MV-4-11 (cell line): ENCODE measurements at places on chromosomes 3 and 15.
A peak's percentile ranks its signal among the peaks of the same experiment; 100 is the strongest.

DNA sequence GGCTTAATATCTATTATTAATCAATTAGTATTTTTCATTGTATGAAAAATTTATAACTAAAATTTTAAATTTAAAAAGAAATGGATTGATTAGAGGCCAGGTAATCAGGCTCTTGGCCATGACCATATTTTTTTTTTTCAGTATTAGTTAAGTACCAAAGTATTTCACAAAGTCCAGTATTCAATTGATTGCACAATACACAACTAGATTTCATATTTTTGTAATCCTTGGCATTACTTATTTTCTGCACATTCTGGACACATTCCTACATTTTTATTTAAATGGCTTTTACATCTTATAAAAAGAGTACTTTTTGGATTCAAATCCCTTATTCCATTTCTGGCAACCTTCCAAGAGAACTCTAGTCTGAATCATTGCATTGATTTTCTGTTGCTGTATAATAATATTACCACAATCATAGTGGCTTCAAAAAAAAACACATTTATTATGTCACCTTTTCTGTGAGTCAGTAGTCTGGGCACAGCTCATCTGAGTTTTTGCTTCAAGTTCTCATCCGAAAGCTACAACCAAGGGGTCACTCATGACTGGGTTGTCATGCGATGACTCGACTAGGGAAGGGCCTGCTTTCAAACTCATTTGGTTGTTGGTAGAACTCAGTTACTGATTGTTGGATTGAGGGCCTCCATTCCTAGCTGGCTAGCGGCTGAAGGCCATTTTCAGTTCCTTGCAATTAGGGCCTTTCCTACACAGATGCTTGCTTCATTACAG, 90.7 kb downstream of the CNTN6 start:
- DNase-seq: no peak

DNA sequence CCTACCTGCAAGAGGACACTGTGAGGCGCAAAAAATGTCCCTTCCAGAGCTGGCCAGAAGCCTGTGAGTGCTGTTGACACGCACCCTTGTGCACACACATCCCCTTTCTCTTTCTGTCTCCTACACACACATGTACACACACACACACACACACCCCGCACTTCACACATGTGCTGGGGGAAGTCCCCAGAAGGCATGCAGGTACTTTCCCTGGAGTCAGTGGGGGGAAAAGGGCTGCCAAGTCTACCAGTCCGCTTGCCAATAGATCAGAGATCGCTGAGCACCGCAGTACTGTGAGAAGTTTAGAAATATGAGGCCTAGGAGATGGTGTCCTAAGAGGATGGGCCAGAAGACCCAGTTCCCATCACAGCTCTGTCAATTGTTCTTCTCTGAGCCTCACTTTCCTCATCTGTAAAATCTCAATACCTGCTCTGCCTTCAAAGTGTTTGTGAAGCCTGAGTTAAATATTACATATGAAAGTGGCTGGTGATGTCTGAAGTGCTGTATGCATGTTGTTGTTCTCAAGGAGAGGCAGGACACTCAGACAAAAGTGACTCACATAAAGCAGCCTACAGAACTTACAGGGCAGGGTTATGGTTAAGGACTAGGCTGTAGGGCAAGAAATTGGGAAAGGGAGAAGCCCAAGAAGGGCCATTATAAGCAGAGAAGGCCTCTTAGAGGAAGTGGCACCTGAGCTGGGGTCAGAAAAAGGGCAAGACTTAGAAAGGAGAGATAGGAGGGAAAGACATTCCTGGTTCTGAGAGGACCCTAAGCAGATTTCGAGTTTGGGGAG, 6.8 kb downstream of the IL17RE start:
- DNase-seq: peak; percentile 25

- DNase-seq: peak; percentile 93
Observed at GRCh38 chr3:52983336-52983807, 62.5 kb downstream of the SFMBT1 start.

- DNase-seq: no peak
Observed at GRCh38 chr3:64685331-64685799, 2.4 kb downstream of the ADAMTS9 start.

DNA sequence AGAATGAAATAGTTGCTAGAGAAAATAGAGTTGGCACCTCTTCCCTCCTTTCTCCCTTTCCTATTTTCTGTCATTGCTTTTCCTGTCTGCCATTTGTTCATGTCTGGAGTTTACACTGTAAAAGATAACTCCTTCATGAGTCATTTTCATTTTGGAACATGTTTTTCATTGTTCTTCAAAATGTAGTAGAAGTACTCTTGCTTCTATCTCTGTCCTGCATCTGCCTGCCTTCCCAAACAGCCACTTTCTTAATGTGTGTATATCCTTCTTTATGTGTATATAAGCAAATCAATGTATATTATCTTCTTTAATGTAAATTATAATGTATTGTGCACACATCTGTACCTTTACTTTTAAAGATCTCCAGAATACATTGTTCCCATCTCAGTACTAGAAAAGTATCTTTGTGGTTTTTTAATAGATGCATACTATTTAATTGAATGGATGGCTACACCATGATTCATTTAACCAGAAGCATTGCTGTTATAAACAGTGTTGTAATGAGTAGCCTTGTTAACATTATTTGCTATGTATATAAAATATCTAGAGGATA, 41.1 kb downstream of the TSC22D2 start:
- no peak for DNase-seq

DNA sequence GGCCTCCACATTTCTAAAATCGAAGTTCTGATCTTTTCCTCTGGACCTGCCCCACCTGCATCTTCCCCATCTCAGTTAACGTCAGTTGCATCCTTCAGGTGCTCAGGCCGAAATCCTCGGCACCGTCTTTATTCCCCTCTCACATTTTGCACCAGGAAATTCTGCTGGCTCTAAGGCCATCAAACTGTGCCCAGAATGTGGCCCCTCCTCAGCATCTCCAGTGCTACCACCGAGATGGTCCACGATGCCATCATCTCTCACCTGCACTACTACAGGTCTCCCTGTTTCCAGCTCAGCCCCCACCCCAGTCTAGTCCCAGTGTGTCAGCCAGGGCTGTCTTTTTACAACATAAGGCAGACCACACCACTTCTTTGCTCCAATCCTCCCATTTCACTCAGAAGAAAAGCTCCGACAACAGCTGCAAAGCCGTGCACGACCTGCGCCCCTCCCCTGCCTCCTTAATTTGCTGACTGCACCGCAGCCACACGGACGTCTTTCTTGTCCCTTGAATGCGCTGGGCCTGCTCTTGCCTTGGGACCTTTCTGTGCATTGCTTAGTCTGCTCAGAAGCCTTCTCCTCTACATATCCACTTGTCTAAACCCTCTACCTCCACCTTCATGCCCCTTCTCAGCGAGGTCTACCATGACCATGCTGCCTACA, 14.4 kb downstream of the MUC20 start:
- DNase-seq: no peak

DNA sequence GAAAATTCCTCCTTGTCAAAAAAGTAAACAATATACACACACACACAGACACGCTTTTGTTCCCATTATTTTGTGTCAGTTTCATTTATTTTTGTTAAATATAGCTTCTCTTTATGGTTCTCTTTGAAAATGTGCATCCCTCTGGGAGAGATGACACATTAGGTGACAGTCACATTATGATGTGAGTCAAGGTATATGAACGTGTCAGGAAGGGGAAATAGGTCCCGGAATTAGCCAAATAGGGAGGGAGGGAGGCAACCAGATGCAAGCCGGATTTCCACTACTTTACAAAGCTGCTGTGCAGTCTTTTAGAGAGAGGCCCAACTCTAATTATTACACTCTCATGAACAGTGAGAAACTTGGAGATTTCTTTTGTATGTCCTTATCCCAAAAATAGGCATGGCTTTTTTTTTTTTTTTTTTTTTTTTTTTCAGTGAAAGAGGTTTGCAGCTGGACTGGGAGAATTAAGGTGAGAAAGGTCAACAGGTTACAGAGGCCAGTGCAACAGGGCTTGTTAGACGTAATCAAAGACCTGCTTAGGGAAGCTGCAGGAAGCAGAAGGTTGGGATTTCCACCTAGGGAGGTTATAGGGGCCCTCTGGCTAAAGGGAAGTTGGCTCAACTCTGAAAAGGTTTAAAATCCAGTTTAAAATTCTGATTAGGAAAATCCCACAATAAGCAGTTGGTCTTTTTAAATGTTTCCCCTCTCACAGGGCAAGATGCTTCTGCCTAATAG, 240.5 kb upstream of the UBE2E1 start:
- no peak for DNase-seq

DNA sequence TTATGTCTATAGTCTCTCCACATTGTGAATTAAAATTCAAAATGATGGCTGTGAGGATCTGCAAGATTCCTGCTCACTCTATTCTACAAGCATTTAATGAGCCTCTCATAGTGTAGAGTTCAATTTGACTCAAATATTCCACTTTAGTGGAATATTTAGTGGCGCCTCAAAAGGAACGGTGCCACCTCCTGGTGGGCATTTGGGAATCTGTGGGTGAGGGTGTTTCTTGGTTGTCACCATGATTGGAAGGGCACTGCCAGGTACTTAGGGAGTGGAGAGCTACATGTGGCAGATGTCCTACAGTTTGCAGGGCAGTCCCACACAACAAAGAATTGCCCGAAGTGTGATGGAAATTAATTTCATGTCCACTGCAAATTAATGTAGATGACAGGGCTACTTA, 21.5 kb upstream of the KCNMB3 start:
- no peak for DNase-seq

GRCh38 chr15:83698294-83698693, 44.4 kb downstream of the ADAMTSL3 start:
- no peak for DNase-seq

GRCh38 chr15:29601811-29602210, 220.5 kb downstream of the TJP1 start:
- no peak for DNase-seq

DNA sequence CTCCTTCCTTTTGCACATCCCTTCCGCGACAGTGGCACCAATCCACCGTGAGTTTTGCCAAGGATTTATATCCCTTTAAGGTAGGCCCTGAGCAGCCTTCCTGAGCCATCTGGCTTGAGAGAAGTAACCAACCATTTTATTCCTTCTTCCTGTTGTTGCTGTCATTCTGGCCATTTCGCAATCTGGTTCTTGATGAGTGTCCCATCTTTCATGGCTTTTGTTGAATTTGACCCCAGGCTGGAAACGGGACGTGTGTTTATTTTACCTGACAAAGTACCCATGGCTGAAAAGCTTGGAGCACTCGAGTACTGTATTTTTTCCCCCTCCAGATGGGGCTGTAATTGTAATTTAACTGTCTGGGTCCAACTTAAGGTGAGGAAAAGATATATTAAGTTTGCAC, 173.4 kb downstream of the WNT5A start:
- DNase-seq: peak; percentile 4
